ENCODE measurements at places on chromosomes 12 and 14. TPM values are rescaled to one million over a fixed set of nuclear protein-coding genes. Genes with fewer than 3 reads are reported as not detected.

CEP128 gene
- total RNA-seq, result 4.0 TPM

DNA sequence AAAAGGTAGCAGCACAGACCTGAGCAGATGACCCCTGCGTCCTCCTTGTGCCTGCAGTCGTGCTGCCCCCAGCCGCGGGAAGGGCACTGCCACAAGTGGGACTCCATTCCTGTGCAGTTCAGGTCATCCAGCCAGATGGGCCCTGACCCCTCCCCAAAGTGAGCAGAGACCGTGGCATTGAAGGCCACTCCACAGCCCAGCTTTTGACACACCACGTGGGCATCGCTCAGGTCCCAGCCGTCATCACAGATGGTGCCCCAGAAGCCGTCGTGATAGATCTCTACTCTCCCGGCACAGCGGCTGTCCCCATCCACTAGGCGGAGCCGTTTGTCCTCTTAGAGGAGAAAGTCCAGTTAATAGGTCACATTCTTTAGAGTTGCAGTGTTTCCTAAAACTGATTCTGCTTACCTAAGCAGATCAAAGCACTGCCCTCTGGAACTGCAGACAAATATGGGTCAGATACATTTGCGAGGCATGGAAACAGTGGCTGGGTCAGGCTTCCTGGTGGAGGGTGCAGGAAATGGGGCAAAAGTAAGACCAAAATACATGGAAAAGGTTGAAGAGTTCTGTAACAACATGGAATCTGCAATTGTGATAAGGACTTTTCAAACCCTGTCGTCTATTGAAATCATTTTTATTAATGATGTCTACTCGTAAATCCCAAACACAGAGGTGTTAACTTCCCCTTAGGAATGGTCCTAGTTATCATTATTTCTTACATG is 69.4 kb downstream of the CD163L1 start:
- DNase-seq, result peak; percentile 63

DNA sequence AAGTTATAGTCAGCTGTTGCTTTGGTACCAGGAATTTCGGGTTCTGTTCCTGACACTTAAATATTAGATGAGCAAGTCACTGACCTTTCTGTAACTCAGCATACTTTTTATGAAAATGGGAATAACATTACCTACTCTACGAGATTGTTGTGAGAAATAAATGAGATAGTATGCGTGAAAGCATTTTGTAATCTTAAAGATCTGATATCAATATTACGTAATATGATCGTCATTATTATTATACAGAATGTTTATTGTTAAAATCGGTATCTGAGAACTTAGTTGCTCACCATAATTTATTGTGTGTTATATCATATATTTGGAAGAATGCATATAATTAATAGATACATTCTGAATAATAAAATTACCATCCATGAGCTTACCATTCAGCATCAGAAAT is 6.1 kb upstream of the NECAP1 start:
- no peak for DNase-seq

- no peak for DNase-seq
Observed at GRCh38 chr12:85708775-85709174, 127.4 kb downstream of the RASSF9 start.

DNA sequence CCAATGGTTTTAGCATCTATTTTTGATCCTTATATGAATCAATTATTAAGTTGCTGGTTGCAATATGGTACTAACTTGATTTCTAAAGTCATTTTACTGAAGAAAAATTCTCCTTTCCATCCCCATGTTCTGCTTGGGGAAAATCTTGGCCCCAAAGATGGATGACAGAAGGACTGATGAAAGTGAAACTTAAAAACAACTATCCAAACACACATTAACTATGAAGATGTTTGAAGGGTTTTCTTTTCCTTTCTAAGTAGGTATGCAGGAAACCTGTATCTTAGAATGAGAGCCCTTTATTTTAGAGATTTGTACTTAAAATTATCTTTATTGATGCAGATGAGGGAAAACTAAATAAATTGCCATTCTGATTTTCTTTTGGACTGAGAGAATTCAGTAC is 5.9 kb downstream of the C12orf71 start:
- no peak for DNase-seq

DACT1 gene
- total RNA-seq, result 0.13 TPM

- DNase-seq, result no peak
Observed at GRCh38 chr12:74732826-74733225, 195.2 kb downstream of the ATXN7L3B start.

- no peak for DNase-seq
Observed at GRCh38 chr14:74414403-74415114, 11.5 kb downstream of the SYNDIG1L start.

- DNase-seq, result no peak
Observed at GRCh38 chr12:46391630-46392029, 19.1 kb upstream of the SLC38A2 start.

DNA sequence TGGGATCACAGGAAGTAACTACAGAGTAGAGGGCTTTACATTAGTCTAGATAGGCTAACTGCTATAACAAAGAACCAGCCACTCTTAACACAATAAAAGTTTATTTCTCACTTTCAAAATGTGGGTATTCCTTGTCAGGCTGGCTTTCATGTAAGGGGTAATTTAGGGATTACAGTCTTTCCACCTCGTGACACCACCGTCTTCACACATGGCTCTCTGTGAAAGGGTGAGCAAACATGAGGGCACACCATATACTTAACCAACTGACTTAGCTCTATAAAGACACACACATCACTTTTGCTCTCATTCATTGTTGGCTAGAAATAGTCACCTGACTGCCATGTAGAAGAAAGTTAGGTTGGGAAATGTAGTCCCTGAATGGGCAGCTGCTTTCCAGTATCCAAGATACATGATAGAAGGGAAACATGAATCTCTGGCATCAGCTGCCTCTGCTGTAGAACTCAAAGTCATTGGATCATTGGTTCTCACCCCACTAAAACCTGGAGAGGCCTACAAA is 66.1 kb upstream of the CRY1 start:
- DNase-seq, result no peak

RTN1 gene
- total RNA-seq, result under 0.01 TPM

GRCh38 chr14:22932146-22932545 is 3.0 kb upstream of the PRMT5 start:
- no peak for DNase-seq

DNA sequence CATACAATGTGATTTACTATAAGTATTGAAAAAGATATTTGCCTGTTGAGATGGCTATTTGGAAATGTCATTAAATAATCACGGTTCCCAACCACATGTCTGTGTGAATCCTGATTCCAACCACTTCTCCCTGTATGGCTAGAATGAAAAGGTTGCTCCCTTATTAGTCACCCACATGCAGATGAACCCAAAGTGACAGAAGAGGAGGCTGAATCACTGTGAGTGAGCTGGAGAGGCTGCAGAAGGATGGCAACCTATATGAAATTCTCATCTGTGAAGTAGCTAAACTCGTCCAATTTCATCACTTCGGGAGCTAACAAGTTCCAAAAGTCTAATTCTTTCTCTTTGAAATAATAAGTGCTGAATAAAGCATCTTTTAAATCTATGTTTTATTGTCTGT is 300.5 kb downstream of the PRKD1 start:
- no peak for DNase-seq

IRAK4 gene
- 14.3 TPM for total RNA-seq

- no peak for DNase-seq
Observed at GRCh38 chr12:103177639-103178255, 220.3 kb downstream of the ASCL1 start.

PLEKHG7 gene
- not detected for total RNA-seq

- no peak for DNase-seq
Observed at GRCh38 chr14:82411298-82411697, 877.6 kb upstream of the SEL1L start.

GPRC5D gene
- total RNA-seq, result not detected

DNA sequence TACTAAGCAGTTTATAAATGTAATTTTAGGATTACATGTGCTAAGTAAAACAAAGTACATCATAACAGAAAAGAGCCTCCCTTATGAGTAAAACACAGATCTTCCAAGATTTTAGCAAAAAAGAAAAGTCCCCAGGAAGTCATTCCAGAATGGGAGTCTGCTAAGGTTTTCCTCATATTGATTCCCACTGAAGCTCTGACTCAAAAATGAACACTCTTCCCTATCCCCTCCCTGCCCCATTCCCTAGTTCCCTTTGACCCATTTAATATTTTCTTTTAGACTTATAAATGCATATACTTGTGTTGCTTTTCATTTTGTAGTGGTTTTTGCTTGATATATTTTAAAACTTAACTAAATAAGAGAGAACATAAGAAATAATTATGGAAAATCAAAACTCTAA is 40.1 kb downstream of the PTGER2 start:
- no peak for DNase-seq

- no peak for DNase-seq
Observed at GRCh38 chr14:55620277-55620676, 40.3 kb downstream of the KTN1 start.

- DNase-seq, result no peak
Observed at GRCh38 chr12:75986001-75986746, 45.4 kb downstream of the PHLDA1 start.

- DNase-seq, result no peak
Observed at GRCh38 chr12:95837240-95838038, 21.3 kb upstream of the SNRPF start.

SIX1 gene
- under 0.01 TPM for total RNA-seq

HVCN1 gene
- total RNA-seq, result 3.9 TPM

ZC3H14 gene
- 44.3 TPM for total RNA-seq

DNA sequence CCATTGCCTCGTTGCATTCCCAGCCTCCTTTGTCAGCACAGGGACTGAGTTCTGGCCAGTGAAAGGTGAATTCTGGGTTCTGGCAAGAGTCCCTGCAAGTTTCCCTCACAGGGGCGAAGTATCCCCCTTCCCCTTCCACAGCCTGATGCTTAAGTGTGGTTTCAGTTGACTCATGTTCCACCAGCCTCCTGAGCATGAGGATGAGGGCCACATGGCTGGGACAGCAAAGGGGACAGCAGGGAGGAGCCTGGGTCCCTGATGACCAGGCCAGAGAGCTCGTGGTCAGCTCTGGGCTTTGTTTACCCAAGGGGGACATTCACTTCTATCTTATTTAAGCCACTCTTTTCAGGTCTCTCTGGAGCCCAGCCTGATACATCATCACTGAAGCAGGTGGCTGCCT is 36.5 kb downstream of the CACNA2D4 start:
- no peak for DNase-seq

DNA sequence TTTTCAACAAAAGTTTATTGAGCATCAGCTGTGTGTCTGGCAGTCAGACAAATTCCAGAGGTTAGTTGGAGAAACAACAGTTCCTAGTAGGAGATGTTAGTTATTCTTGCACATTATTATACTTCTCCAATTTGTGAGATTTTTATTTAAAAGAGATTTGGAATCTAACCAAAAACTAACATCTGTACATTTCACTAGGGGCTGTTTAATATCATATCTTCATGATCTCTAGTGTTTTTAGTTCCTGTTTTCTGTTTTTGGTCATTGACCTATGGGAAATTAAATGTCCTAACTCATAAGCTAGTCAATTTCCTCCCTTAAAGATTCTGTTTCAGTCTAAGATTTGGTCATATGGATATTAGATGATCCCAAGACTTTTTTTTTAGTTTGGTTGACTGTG is 34.1 kb upstream of the KLHDC2 start:
- DNase-seq, result no peak

KRT6C gene
- not detected for total RNA-seq

DCN gene
- not detected for total RNA-seq

KRT75 gene
- total RNA-seq, result not detected

BICDL1 gene
- total RNA-seq, result not detected

- peak; percentile 33 for DNase-seq
Observed at GRCh38 chr12:103632554-103633216, 45.6 kb downstream of the STAB2 start.

- no peak for DNase-seq
Observed at GRCh38 chr12:14678547-14679150, 17.8 kb downstream of the GUCY2C start.

PPP1R36 gene
- 0.38 TPM for total RNA-seq

METTL25 gene
- 8.9 TPM for total RNA-seq

DNA sequence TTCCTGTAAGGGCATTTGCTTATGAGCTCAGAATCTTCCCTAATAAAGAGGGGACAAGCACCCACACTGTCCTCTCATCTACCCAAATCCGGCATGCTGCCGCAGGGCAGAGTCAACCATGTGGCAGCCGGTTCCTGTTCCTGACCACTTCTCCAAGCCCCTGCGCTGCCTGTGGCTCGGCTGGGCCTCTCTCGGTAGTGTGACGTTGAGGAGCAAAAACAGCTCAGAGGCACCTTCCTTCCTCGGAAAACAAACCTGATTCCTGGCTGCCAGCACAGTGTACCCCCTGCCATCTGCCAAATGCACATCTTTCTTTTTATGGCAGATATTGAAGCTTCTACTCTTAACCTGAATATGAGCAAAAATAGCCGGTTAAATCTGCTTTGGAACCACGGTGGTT is 50.5 kb downstream of the CFAP251 start:
- no peak for DNase-seq

- peak; percentile 45 for DNase-seq
Observed at GRCh38 chr12:87801860-87802720, 227.1 kb downstream of the C12orf50 start.

GRCh38 chr12:28460420-28461130 is 270.3 kb downstream of the CCDC91 start:
- DNase-seq, result no peak

SLC25A47 gene
- not detected for total RNA-seq
